ENCODE measurements at places on chromosomes 1 and 21.

DNA sequence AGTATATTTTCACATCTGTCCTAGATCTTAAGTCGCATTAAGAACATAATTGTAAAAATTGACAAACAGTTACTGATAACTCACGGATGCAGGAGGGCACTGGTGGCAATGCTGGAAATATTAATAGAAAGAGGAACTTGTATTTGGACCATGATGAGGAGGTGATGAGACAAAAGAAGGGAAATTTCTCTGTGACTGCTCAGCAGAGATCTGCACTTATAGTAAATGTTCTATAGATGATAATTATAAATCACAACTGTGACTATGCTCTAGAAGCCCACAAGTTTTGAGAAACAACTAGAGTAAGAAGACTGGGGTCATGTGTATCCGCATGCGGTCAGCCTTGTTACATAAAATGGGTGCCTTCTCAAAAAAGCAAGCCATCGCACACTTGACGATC lies 8.7 kb upstream of the DUSP12 start:
- DNase-seq, result no peak

DNA sequence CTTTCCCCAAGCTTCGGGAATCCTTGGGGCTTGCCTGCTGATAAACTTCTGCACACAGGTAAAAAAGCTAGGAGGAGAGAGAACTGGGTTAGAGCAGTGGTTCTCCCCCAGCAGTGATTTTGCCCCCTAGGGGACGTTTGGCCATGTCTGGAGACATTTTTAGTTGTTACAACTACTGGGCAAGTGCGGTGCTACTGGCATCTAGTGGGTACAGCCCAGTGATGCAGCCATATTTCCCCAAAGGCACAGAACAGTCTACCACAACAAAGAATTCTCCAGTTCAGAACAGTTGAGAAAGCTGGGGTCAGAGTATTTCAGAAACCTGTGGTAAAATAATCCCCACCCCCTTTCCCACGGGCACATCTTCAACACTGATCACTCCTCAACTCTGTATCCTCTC lies 41.3 kb downstream of the LRRC71 start:
- no peak for DNase-seq

DNA sequence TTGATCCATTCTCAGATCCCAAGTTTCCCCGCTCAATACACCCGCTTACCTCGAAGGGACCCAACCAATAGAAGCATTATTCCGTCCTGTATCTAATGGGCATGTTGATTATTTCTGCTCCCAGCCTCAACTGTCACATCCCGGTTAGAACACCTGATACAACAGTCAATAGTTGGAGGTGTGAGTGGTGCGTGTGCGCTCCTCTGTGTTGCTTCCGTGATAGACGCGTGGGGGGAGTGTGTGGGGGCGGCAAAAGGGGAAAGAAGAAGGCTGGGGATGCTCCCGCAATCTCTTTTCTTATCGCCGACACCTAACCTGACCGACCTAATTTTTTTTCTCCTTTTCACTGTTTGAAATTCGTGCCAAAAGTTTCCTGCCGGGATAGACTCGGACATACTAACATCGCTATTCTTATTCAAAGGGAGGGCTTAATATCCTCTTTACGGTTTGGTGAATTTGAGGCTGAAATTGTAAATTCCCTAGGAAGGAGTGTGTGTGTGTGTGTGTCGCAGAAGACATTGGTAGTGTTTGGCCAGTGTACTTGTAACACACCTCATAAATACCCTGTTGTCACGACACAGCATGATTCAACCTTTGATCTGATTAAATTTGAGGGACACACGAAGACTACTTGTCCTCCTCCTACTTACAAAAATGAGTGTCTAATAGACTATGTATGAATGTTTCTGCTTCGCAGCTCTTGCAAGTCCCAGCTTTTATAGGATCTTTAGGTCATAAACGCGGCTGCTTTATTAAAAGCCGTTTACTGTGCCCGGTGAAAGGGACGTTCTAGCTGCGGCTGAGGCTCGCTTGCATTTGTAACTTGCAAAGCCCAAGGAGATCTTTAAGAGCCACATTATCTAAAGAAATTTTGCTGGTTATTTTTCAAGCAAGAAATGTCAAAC lies 1.5 kb upstream of the PROX1 start:
- no peak for DNase-seq

DNA sequence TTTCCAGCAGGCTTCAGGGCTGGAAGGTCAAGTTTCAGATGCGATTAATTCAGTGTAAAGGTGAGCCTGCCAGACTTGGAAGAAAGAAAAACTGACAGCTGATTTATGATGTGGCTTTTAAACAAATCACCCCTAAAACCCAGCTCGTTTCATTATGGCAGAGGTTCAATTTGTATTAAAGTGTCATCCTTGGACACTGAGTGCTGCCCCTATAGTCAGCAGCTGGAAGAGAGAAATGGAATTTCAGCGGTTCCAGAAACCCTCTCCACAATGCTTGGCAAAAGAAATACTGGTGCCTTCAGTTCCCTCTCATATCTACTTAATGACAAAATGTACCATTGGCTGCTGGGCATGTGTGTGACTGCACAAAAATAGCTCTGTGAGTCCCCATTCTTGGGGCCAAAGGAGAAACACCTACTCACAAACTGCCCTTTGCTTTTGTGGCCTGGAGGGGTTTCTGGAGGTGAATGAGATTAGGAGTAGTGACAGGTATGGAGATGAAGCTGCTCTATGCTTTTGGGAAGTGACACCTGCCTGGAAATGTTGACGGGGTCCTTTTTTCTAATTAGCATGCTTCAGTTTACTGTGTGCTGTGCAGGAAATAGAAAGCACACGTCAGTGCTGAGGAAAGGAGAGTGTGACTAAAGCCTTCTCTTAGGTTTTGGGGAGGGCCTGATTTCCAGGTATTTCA lies 95.1 kb upstream of the TSPAN2 start:
- no peak for DNase-seq

DNA sequence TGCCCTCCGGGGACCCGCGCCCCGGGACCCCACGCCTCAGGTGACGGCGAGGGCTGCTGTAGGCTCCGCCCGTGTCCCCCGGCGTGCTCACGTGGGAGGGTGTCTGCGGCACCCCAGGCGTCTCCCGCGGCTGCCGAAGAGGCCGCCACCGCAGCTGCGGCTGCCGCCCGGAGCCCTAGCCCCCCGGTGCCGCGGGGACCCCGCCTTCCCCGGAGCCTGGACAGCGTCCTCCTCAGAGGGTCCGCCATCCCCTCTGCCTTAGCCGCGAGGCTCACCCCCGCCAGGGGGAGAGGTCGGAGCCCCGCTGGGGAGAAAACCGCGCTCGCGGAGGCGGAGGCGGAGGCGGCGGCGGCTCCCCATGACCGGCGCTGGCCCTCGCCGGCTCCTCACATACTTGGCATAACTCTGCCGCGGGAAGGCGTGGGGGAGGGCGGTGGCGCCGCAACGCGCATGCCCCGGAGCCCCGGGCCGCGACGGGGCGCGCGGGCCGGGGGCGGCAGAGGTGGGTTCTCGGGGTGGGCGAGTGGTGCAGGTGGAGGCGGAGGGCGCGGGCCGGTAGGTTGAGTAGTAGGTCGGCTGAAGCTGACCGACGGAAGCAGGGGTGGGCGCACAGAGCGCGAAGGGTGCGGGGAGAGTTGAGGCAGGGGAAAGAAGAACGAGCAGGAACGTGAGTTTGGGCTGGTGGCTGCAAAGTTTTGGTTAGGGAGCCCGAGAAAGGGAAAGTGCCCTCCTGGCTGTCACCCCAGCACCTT lies 700 bp upstream of the SYDE2 start:
- DNase-seq, result no peak

DNA sequence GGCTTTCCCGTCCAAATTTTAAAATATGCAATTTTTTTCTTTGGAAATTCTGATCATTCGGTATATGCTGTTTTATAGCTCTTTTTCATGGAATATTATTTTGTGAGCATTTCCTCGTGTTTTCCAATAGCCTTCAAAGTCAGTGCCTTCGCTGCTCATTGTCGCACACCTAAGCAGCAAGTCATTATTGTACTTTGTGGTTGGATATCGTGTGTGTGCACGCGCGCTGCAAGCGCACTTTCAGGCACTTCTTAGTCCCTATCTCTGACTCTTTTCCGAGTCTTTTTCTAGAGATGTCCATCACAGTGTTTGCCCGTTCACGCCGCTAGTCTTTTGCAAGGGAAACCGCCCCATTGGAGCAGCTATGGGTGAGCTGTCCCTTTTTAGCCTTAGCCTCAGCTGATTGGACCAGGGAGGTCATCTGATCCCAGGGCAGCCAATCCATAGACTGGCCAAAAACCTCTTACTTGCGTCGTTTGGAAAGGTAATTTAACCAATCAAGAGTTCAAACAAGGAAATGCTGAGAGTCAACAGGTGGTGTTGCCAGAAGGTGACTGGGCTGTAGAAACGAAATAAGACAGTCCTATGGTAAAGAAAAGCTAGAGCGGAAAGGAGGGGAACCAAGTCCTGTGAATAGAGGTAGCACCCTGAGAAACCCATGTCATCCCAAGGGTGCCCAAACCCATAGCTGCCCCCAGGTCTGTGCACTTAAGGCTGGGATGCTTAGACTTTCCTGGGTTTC lies 710 bp upstream of the HYI start:
- DNase-seq, result peak; percentile 40

GRCh38 chr1:228875741-228876140 lies 140.5 kb downstream of the RHOU start:
- DNase-seq, result no peak

GRCh38 chr1:37811027-37811655 lies 3.1 kb upstream of the YRDC start:
- DNase-seq, result no peak

- DNase-seq, result no peak
Measured at GRCh38 chr21:44395260-44395659, 41.8 kb downstream of the TRPM2 start.
